HCT116 (cell line): ENCODE measurements at places on chromosomes 6 and 20. TPM values are rescaled to one million over a fixed set of nuclear protein-coding genes. Genes with fewer than 3 reads are reported as not detected.

The SKIC2 gene
- 68.0 TPM for total RNA-seq

The RIMS4 gene
- 0.05 TPM for total RNA-seq

The ULBP1 gene
- 12.4 TPM for total RNA-seq

The CALHM4 gene
- total RNA-seq: not detected

The SLC25A27 gene
- 10.7 TPM for total RNA-seq

The GABRR1 gene
- total RNA-seq: not detected

The CRIP3 gene
- not detected for total RNA-seq

The EBF4 gene
- 11.4 TPM for total RNA-seq

GRCh38 chr20:57683287-57683686, 26.5 kb downstream of the PMEPA1 start:
- no peak for DNase-seq
- H3K4me1 ChIP-seq: no peaks in the 10 kb centered on the region
- H3K36me3 ChIP-seq: no peaks in the 10 kb centered on the region
- H3K27me3 ChIP-seq: peaks cover 97% of the 10 kb centered on the region
- no peak overlapping the region for H3K27ac ChIP-seq
- H3K4me3 ChIP-seq: no peak overlapping the region

GRCh38 chr6:138925806-138926205, 62.2 kb downstream of the REPS1 start:
- H3K36me3 ChIP-seq: no peaks in the 10 kb centered on the region
- DNase-seq: no peak
- H3K27ac ChIP-seq: no peak overlapping the region
- no peaks in the 10 kb centered on the region for H3K27me3 ChIP-seq

GRCh38 chr6:138724015-138724414, 49.6 kb upstream of the CCDC28A start:
- H3K36me3 ChIP-seq: no peaks in the 10 kb centered on the region
- peaks cover 34% of the 10 kb centered on the region for H3K4me1 ChIP-seq
- H3K4me3 ChIP-seq: no peak overlapping the region
- no peaks in the 10 kb centered on the region for H3K27me3 ChIP-seq
- peak; percentile 28 for DNase-seq

DNA sequence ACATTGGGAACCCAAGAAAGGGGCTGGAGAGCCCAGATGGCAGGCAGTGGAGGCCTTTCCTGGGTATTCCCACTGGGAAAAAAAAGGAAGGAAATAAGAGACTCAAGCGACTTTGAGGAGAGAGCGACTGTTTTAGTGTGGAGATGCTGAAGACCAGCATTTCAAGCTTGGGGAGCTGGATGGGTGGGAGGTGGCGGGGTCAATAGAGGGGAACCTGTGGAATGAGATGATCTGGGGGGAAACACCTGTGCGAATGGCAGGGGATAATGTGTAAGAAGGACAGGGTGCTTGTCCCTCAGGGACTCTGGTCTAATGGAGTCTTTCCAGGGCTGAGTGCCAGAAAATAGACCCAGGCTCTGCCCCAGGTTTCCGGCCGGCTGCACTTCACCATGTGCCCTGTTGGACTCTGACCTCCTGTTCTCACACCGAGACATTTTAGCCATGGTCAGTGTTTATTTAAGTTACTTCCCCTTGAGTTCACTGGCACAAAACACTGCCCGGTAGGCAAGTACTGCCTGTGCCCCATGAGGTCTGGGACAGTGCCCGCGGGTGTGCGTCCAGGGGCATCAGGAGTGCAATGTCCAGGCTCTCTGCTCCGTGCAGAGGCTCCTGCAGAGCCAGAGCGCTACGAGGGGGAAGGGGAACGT, 50.4 kb upstream of the NKX2-2 start:
- no peaks in the 10 kb centered on the region for H3K36me3 ChIP-seq
- no peak for DNase-seq
- H3K4me1 ChIP-seq: no peaks in the 10 kb centered on the region
- H3K27me3 ChIP-seq: peaks cover 10% of the 10 kb centered on the region; the same call in 1 of the 2 replicates
- H3K27ac ChIP-seq: no peak overlapping the region
- H3K4me3 ChIP-seq: no peak overlapping the region

GRCh38 chr6:16725145-16725864, 36.0 kb downstream of the ATXN1 start:
- H3K4me3 ChIP-seq: no peak overlapping the region
- H3K4me1 ChIP-seq: peaks cover 92% of the 10 kb centered on the region
- no peak for DNase-seq
- H3K36me3 ChIP-seq: no peaks in the 10 kb centered on the region
- H3K27me3 ChIP-seq: no peaks in the 10 kb centered on the region
- peak overlapping the region; percentile 49; the same call in 1 of the 2 replicates for H3K27ac ChIP-seq

DNA sequence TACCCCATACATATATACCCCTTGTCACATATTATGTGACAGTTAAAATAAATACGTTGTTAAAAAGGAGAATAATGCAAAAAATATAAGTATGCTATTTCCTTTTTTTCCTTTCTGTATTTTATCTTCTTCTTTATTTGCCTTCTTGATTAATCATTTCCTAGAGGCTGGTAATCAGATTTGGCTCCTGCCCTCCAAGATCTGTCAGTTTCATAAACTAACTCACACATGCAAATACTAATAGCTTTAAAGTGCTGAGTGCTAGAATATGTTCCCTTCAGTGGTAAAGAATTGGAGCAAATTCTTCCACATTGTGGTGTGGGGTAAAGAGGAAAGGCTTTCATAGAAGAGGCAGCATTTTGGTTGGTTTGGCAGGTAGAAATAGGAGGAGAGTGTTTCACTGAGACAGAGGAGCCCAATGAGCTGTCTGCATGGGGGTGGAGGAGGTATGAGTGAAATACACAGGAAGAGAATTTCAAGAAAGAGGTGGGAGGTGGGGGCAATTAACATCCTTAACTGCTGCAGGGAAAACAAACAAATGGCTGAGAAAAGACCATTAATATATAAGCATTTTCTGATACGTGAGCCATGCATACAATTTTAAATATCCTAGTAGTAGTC, 523.9 kb downstream of the BMP2 start:
- H3K4me3 ChIP-seq: no peak overlapping the region
- no peak overlapping the region for H3K27ac ChIP-seq
- no peak for DNase-seq
- H3K4me1 ChIP-seq: no peaks in the 10 kb centered on the region
- no peaks in the 10 kb centered on the region for H3K36me3 ChIP-seq
- H3K27me3 ChIP-seq: no peaks in the 10 kb centered on the region

- no peaks in the 10 kb centered on the region for H3K36me3 ChIP-seq
Measured at GRCh38 chr20:20443504-20443903, 75.6 kb downstream of the INSM1 start.

DNA sequence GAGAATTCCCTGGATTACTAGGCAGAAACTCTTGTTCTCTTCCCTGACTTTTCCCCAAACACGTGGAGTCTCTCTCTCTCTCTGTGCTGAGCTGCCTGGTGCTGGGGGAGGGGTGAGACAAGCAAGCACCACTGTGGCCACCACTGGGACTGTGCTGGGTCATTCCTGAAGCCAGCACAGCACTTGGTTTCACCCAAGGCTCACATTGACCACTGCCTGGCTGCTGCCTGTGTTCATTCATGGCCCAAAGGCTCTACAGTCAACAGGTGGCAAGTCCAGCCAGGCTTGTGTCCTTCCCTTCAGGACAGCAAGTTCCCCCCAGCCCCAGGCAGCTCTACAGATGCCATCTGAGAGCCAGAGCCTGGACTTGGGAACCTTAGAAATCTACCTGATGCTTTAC, 92.2 kb downstream of the CTNNBL1 start:
- H3K36me3 ChIP-seq: peaks cover 3% of the 10 kb centered on the region; the same call in 1 of the 2 replicates
- DNase-seq: no peak
- no peak overlapping the region for H3K27ac ChIP-seq
- H3K27me3 ChIP-seq: no peaks in the 10 kb centered on the region
- no peak overlapping the region for H3K4me3 ChIP-seq

DNA sequence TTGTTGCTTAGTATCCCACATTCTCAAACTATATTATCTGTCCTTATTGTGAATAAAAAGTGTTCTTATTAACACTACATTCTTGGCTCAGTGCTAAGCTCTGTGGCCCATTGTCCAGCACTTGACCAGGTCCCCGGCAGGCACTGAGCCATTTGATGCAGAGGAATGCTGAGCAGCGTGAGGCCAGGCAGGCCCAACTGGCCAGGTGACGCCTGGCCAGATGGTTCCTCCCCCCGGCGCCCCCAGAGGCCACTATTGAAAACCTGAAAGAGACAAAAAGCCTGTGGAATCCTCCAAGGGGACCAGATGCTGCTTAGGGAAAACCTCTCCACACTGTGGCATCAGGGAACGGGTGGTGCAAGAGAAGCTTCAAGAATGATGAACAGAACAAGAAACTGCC, 597.5 kb upstream of the JAG1 start:
- no peaks in the 10 kb centered on the region for H3K36me3 ChIP-seq
- no peaks in the 10 kb centered on the region for H3K27me3 ChIP-seq
- no peak for DNase-seq
- no peak overlapping the region for H3K4me3 ChIP-seq
- peaks cover 30% of the 10 kb centered on the region for H3K4me1 ChIP-seq
- H3K27ac ChIP-seq: no peak overlapping the region

DNA sequence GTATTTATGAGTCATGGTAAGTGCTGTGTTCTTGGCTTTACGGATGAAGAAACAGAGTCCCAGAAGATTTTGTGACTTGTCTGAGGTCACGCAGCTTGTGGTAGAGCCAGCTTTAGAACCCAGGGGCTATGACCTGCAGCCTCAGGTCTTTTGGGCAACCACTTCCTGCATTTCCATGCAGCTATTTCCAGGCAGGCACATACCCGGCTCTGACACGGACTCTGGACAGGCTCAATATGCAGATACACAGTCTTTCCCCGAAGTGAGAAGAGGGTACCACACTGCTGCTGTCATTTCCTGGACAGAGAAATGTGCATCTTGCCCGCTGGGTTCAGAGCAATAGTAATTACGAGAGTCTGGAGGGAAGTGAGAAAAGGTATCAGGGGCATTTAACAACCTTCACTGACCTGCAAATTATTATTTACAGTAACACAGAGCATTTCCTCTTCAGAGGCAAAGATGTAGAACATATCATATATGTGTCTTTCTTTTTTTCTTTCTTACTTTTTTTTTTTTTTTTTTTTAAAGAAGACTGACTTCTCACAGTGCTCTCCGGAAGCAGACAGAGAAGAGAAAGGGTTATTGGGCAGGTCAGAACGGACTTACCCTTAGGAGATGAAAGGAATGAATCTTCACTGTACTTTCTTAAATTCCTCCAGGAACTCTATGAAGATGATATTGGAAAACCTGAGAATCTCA, 185.1 kb downstream of the CLIC5 start:
- no peaks in the 10 kb centered on the region for H3K27me3 ChIP-seq
- no peak overlapping the region for H3K27ac ChIP-seq
- DNase-seq: no peak
- H3K36me3 ChIP-seq: no peaks in the 10 kb centered on the region

- H3K4me1 ChIP-seq: peaks cover 12% of the 10 kb centered on the region
- H3K27me3 ChIP-seq: no peaks in the 10 kb centered on the region
- peaks cover 7% of the 10 kb centered on the region; the same call in 1 of the 2 replicates for H3K36me3 ChIP-seq
Measured at GRCh38 chr20:4956200-4956810, 45.0 kb downstream of the SLC23A2 start.

- no peaks in the 10 kb centered on the region for H3K27me3 ChIP-seq
- peaks cover 15% of the 10 kb centered on the region for H3K4me1 ChIP-seq
- no peaks in the 10 kb centered on the region for H3K36me3 ChIP-seq
Measured at GRCh38 chr20:32667027-32667426, 6.7 kb downstream of the C20orf203 start.

- H3K27me3 ChIP-seq: no peaks in the 10 kb centered on the region
- no peak overlapping the region for H3K27ac ChIP-seq
- no peak overlapping the region for H3K4me3 ChIP-seq
- H3K4me1 ChIP-seq: no peaks in the 10 kb centered on the region
- H3K36me3 ChIP-seq: no peaks in the 10 kb centered on the region
- DNase-seq: no peak
Measured at GRCh38 chr6:35192301-35192860, 21.4 kb upstream of the SCUBE3 start.

- DNase-seq: no peak
- H3K27ac ChIP-seq: no peak overlapping the region
- H3K4me1 ChIP-seq: no peaks in the 10 kb centered on the region
- no peak overlapping the region for H3K4me3 ChIP-seq
- no peaks in the 10 kb centered on the region for H3K27me3 ChIP-seq
- H3K36me3 ChIP-seq: no peaks in the 10 kb centered on the region
Measured at GRCh38 chr20:6886065-6886729, 118.7 kb downstream of the BMP2 start.

GRCh38 chr20:41469868-41470267, 103.2 kb upstream of the EMILIN3 start:
- no peak overlapping the region for H3K27ac ChIP-seq
- no peak overlapping the region for H3K4me3 ChIP-seq
- no peaks in the 10 kb centered on the region for H3K36me3 ChIP-seq
- H3K4me1 ChIP-seq: no peaks in the 10 kb centered on the region
- no peaks in the 10 kb centered on the region for H3K27me3 ChIP-seq
